ENCODE measurements at places on chromosomes 3 and 15.

DNA sequence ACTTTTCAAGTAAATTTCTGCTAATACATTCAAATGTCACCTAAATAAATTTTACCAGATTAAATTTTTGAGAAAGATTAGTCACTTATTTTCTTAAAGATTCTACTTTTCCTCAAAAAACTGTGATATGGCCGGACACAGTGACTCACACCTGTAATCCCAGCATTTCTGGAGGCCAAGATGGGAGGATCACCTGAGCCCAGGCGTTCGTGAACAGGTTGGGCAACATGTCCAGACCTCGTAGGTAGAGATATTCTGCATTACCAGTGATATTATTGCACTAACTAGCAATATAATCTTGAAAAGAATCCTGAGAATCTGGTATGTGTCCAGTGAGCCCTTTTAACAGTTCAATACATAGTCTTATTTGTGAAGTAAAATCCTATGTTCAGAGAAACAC is 61.7 kb downstream of the CBLB start:
- DNase-seq: no peak

DNA sequence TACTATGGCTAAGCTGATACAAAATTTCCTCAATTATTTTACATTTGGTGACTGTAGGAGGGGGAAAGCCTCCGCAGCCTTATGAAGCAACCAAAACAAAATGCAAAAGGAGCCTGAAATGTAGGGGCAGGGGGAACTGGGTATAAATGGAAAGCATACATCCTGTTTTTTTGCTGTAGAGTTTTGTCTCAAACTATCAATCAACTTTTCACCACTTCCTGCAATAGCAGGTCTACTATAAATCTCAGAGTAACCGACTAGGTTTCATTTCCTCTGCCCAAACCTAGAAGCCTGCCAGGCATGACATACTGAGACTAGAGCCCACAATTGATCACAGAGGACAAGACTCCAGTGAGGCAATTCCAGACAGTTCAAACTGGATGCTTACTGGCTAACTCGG is 91.3 kb downstream of the SHQ1 start:
- no peak for DNase-seq

GRCh38 chr3:156620260-156620659 is 54.1 kb upstream of the TIPARP start:
- peak; percentile 71 for DNase-seq

DNA sequence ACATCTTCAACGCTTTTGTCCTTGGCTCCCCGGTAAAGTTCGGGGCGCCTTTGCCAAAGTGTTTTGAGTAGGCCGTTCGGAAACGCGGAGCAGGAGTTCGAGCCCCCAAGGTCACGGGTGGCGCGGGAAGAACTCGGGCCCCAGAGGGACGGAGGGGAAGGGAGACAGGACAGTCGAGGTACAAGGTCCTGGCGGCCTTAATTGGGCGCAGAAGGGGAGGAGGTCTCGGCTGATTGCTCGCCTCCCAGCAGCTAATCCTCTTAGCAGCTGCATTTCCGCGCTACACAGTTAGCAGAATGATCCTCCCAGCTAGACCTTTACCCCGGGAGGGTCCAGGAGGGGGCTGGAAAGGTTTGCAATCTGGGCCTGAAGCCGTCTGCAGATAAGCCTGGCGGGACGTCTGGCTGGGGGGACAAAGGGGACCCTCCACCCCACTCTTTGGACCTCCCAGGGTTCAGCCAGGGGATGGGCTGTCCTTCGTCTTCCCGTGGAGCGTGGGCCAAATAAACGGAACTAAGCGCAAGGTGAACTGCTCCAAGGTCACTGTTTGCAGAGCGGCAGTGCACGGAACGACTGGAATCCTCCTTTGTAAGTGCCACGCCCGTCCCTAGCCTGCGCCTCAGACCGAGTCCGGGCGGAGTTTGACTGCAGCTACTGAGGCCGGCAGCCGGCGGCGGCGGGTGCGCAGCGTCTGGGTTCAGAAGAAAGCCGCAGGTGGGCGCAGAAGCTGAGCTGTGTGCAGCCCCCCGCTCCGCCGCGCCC is 7.2 kb downstream of the EOMES start:
- peak; percentile 28 for DNase-seq

DNA sequence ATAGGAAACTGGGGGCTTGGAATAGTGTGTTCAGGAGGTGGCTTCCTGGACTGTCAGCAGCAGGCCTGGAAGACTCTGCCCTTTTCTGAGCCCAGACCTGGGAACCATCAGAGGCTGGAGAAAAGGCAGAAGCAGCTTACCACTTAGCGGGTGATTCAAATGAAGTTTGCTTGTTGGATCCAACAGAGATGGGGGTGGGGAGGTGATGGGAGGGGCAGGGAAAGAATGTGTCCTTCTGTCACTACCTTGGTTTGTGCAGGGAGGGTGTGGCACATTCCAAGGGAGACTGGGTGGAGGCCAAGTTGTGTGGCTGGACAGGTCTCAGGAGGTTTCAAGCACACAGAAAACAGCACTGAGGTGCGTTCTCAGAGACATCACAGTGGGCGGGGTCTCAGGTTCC is 58.8 kb downstream of the TRAK1 start:
- no peak for DNase-seq

DNA sequence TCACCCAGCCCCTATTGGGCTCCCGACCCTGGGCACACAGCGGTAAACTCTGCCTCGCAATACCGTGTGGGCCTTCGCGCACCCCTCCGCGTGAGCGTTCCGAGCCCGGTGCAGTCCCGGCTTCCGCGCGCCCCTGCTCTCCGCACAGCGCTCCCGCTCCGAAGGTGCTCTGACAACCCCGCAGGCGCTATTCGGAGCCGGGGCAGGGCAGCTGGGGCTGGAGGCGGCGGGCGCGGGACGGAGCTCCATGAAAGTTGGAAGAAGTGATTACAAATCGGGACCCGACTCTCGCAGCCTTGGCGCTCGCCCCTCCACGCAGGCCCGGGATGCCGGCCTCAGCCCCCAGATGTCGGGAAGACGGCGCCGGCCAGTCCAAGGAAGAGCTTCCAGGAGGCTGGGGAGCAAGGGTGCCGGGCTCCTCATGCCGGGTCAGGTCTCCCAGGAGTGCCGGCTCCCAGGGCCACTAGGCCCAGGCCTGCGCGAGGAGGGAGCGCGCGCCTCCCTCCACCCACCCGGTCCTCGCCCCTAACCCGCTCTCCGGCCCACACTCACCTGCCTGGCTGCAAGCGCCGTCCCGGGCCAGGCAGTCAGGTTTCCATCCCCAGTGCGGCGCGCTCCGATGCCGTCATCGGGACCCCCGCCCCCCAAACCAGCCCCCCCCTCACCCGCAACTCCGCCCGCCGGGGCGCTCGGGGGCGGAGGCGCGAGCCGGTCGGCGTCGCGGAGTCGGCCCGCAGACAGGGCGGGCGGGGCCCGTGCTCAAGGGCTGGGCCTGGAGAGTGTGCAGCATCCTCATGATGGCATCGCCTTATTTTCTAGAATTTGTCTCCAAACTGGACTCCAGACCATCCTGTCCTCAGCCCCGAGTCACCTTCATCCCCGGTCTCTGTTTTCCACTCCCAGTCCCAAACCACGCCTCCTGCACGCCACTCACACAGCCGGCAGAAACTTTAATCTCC is at the start of gene KIF7:
KIF7 (minus strand) TSS at position 621 of the 959 bp plus-strand sequence. CDS start 2,537 bp downstream, outside the sequence.
- DNase-seq: peak; percentile 46

DNA sequence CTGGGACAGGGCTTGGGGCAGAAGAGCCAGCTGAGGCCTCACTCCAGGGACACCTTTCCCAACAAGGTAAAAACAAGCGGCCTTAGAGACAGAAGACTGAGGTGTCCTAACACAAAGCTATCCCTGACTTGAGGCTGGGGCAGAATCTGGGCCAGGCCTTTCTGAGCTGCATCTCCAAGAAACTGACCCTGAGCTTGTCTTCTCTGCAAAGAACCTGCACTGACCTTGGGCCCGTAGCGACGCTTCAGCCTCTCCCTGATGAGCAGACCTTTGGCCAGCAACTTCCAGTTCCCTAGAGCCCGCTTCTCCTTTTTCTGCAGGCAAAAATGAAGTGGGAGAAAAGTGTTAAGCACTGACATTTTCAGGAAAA is 22.2 kb downstream of the TMEM43 start:
- DNase-seq: no peak

- peak; percentile 75 for DNase-seq
Measured at GRCh38 chr3:50316657-50317242, 5.8 kb downstream of the HYAL2 start.

DNA sequence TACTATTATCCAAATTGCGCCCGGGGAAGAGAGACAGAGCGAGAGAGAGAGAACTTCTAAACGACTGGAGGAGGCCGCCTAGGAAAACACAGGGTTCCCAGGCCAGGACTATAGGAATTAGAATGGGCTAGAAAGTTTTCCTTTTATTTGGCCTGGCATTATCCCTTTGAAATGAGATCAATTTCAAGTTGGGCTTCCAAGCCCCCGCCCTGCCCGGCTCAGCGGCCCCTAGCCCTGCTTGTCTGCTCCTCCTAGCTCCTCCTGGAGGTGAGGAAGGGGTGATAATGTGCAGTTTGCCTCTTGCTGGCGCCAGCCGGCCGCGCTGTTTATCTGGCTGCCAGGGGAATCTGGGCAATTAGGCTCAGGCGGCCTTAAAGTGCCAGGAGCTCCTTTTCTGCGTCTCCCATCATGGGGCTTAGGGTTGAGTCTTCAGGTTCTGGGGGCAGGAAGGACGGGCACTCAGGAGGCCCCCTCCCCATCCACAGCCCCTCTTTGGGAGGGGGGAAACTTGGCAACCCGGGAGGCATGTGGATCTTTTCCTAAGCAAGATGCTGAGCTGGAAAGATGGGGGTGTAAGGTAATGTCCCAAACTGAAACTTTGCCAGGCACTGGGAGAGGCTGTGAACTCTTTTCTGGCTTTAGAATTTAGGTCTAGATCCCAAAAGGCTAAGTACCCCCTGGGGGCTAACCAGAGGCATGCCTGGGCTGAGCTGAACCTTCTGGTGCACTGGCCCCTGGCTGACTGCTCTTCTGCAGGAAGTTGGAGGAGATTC is 5.5 kb downstream of the SMAD6 start:
- no peak for DNase-seq

DNA sequence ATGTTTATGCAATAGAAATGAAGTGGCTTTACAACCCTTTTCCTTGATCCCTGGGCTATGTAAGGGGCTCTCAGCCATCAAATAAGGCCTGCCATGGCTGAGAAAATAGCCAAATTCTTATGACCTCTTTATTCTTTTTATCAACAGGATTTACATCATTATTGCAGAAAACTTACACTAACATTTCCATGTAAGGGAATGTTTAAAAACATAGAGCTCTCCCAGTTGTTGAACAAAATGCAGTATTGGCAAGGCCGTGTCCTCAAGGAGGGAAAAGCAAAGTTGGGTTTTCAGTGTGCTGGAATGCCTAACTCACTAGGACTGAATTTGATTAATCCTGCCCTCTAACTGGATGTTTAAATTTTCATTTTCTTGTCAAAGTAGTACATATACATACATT is 22.3 kb downstream of the NR2C2 start:
- DNase-seq: no peak

GRCh38 chr3:41881233-41881821 is 80.6 kb downstream of the ULK4 start:
- DNase-seq: peak; percentile 35
